ENCODE measurements at places on chromosomes 3 and 15. TPM values are rescaled to one million over a fixed set of nuclear protein-coding genes. Genes with fewer than 3 reads are reported as not detected.
A peak's percentile ranks its signal among the peaks of the same experiment; 100 is the strongest.

- no peak for DNase-seq
Measured at GRCh38 chr15:72770673-72771328, 12.8 kb downstream of the ADPGK start.

DNA sequence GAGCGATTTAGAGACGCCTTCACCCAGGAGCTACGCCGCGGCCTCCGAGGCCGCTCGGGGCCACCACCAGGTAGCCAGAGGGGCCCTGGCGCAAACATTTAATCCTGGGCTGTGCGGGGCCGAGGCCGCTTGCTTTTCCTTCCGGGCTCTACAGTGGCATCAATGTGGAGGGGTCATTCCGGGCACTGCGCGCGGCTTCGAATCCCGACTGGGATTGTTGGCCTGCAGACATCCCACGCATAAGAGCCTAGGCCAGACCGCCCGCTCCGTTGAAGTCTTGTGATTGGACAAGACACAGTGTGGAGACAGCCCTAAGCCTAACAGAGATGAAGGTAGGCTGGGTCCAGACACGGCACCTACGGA lies 568 bp upstream of the NCBP2 start:
- peak; percentile 18 for DNase-seq

DNA sequence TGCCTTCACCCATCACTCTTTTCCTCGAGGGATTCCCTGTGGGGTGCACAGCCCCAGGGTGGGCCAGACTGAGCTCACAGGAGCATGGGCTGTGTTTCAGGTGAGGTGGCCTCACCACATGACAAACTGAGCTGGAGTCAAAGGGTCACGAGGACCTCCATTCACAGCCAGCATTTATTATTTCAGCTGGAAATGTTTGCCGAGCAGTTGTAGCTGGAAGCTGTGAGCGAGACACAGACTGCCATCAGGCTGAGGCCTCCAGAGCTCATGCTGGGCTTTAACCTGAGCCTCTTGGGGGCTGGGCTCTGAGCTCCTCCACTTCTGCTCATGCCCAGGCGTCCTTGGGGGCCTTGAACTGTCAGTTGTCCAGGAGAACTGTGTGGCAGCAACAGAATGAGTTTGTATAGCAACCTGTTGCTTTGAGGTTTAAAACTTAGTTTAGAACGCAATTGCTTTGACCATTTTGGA lies 57.5 kb downstream of the FLNB start:
- DNase-seq: no peak

DNA sequence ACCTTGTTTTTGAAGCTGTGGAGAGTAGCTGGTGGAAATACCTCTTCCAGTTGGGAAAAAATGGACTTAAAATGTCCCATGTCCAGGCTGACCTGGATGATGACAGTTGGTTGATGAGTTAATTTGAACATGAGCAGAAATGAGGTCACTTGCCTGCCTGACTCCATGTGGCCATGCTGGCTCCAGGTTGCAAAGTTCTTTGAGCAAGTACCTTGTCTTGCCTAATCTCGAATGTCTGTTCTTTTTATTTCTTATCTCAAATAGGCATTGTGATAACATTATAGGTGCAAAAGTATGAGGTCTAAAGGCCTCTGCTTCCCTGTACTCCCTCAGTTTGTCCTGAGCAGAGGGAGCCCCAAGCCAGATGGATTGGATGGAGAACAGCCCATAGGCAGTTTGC lies 9.0 kb downstream of the MAPKBP1 start:
- peak; percentile 90 for DNase-seq

DNA sequence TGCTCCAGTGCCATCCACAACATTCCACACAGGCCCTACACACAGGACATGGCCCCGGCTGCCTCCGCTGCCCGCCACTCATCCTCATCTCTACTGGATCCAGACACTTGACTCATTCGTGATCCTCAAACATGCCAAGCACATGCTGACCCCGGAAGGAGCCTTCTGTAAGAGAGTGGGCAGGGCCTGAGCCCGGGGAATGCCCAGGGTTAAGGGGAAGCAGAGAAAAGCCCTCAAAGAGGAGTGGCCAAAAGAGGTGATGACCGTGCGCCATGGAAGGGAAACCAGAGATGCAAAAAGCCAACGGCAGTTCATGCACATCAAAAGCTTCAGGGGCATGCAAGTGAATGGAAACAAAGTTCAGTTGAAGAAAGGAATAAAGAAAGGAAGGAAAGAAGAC lies 46.1 kb downstream of the RFTN1 start:
- no peak for DNase-seq

DNA sequence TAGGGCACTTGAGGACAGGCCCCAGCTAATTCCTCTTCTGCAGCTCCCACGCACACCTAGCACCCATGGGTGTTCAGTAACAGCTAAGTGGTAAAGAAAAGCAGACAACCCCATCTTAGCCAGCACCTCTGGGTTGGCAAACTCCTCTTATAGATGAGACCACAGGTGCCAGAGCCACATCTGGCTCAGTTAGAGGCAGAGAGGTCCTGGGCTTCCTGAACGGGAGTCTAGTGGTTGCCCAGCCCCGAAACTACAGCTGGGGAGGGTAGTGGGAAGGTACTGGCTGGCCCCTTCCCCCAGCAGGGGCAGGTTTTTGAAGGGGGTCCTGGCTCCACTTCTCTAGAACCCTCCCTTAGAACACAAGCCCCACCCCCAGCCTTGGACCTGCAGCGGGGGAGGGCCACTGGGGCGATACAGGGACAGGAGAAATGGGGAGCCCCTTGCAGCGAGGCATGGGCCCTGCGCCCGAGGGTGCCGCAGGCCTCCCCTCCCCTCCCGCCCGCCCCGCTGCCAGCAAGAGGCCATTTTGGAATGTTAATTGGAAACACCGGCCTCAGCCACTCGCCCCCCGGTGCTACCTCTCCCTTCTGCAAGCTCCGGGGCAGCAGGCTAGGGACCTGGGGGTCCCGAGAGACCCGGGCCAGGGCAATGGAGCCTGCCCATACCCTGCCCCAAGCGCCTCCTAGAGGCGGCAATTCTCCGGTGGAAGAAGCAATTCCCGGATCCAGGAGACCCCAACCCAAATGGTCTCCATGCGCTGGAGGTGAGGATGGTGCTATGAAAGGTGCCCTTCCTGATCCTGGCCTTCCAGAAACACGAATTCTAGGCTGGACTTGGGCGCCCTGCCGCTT lies 1.5 kb downstream of the DUSP7 start:
- DNase-seq: no peak

DNA sequence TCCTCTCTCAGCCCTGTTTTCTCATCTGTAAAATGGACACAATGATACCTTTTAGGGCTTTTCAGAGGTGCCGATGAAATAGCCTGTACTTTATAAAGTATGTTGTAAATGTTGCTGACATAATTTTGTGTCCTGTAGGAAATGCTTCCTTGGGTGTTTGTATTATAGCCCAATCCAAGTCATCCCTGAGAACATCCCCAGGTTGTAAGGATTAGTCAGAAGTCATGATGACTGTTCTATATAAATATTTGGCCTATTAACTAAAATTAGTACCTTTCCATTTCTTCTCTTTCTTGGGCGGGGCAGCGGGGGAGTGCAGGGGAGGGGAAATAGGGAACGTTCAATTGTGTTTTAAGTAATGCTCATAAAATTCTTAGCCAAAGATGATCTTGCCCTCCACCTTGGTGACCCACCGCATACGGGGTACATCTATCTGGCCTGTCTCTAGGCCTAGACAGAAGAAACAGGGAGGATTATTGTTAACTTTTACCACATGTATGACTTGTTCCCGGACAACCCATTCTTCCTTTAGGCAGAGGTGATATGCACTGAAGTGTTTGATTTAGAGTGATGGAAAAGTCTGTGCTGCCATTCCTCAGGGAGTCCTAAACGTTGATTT lies 120.7 kb downstream of the VGLL4 start:
- no peak for DNase-seq

The C3orf80 gene
- 0.25 TPM for total RNA-seq

Measured in G401 (cell line).